Inflammatory macrophage treated with lipopolysaccharide for 1 hour (primary cell): ENCODE measurements at places on chromosomes 2 and 18.

- DNase-seq: no peak
Measured at GRCh38 chr2:96204836-96205624, 3.6 kb downstream of the STARD7 start.

GRCh38 chr18:6431659-6432318 lies 17.1 kb upstream of the L3MBTL4 start:
- DNase-seq: no peak

DNA sequence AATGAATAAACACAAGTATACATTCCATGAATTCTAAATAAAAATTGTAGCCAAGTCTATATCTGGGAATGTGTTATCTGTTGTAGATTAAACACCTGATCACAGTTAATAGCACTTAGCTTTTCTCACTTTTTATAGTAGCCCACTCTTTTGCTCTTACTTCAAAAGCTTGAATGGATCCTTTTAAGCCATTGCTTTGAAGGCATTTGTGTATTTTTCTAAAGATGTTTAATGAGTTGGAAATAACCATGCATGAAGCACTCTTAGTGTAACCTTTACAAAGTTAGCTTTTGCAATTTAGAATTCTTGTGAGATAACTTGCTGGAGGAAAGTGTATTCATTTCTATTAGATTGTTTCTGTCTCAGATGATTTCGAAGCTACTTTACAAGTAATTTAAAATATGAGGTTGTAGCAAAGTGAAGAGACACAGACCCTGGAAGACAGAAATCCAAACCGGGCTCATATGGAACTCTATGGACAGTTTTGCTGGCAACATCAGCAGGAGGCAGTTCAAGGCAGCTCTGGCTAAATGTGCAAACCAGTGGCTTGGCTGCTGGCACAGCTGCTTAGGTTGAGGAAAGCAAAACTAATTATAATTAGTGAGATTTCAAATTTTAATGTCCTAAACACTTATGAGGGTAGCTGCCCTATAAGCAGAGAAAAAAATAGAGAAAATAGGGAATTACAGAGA lies 469.8 kb upstream of the ZEB2 start:
- no peak for DNase-seq

- no peak for DNase-seq
Measured at GRCh38 chr2:70471129-70471528, 82.5 kb downstream of the TGFA start.

GRCh38 chr2:96393989-96394761 lies 58.6 kb downstream of the NCAPH start:
- DNase-seq: no peak

DNA sequence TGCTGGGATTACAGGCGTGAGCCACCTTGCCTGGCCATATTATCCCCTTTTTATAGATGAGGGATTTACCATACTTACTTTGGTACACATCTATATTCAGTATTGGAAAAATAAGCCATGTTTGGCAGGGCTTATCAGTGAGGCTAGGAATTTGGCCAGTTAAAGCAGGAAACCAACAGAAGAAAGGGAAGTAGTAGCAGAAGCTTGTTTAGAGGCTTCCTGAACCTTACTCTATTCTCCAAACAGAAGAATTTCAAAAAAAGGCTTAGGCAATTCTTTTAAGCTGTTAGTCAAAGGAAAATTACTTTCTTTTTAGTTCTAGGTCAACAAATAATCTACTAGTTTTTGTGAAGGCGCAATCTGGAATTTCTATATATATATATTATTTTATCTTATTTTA lies 3.2 kb upstream of the GLS start:
- DNase-seq: peak; percentile 31

DNA sequence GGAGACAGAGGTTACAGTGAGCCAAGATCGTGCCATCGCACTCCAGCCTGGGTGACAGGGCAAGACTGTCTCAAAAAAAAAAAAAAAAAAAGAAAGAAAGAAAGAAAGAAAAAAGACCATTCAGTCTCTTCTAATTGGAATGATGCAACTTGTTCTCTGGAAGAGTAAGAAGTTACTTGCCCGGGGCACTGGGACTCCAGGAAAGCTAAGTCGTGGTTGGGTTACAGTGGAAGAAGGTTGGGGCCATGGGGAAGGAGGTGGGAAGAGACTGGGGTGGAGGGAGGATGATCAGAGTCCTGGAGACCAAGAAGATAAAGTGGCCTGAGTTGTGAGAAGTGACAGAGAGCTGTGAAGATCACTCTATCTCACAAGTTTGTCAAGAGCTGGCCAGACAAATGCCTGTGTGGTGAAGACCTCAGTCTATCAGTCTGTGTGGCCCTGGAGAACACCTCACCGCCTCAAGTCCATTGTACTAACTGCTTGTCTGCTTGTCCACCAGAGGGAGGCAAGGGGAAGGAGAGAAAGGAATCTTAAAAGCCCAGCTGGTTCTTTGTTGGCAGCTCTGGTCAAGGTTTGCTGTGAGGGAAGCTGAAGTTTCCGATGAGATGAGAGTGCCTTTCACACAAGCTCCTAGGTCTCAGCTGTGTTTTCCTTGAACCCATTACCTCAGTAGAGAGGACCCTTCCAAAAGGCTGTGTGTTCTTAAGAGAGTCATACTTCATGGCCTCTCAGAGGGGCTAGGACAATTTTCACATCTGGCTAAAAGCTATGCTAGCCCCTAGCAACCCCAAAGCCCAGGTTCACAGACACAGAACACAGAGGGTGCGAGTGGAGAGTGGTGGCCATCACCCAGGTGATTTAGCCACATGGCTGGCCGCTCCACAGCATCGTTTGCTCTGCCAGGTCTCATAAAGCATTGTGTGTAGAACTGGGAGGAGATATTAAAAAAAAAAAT lies 72.0 kb upstream of the TMEM178A start:
- peak; percentile 40 for DNase-seq

DNA sequence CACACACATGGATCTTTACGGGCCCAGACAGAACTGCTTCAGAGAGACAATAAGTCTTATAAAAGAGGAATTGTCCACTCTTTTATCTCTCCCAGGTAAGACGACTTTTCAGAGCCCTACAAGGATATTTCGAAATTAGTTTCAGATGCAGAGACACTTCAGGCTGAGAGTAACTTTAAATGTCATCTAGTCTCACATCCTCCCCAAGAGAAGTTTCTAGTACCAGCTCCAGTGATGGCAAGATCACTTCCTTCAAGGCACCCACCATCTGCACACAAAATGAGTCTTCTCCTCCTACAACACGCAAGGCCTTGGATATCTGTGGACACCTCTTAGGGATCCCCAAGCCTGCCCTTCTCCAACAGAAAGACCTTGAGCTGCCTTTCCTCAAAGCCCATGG lies 39.0 kb upstream of the KLHL29 start:
- no peak for DNase-seq

- DNase-seq: no peak
Measured at GRCh38 chr2:105894327-105894944, 149.7 kb downstream of the NCK2 start.

DNA sequence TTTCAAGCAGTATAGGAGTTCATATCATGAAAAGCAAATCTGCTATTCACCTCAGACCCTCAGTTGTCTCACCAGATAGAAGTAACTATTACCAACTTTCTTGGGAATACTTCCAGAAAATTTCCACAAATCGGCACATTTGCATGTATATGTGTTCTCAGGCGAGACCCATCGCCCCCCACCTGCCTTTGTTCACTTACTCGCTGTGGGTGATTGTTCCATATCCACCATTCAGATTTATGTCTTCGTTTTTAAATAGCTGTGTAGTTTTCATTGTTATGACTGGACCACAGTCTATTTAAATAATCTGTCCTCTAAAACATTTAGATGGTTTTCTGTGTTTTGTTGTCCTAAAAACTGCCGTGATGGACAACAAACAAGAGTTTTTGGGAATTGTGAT lies 3.3 kb downstream of the TRIM54 start:
- DNase-seq: no peak

GRCh38 chr18:33154049-33154448 lies 286.5 kb downstream of the CCDC178 start:
- DNase-seq: no peak

DNA sequence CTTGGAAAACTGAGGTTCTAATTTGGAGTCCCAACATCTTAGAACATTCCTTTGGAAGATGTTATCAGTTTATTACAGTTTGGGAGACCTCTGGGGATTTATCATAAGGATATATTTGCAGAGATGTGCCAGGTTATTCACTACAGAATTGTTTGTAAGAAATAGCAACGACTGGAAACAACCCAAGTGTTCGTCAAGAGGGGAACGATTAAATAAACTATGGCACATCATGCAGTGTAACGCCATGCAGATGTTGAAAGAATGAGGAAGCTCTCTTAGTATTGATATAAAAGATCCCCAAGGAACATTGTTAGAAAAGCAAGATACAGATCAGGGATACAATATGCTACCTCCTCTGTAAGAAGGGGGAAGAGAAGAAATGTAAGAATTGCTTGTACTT lies 210.6 kb downstream of the TMEM247 start:
- DNase-seq: no peak

DNA sequence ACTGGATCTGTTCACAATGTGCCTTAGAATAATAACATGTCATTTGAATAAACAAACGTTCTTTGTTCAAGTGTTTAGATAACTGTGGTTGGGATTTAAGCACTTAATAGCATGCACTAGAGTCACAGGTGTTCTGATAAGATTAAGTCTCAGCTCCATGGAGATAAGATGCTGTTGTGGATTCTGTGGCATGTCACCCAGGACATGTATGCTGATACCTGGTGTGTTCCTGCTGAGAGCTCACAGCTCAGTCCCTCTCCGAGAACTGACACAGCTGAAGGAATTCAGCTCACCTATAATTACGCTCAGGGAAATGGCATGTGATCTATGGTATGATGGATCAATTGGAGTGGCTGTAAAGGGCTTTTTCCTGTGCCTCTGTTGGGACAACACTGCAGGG lies 75.4 kb upstream of the ST6GAL2 start:
- DNase-seq: no peak

GRCh38 chr2:56801770-56802169 lies 618.0 kb downstream of the CCDC85A start:
- DNase-seq: no peak

- DNase-seq: peak; percentile 76
Measured at GRCh38 chr2:68784188-68784587, 49.6 kb downstream of the ARHGAP25 start.

DNA sequence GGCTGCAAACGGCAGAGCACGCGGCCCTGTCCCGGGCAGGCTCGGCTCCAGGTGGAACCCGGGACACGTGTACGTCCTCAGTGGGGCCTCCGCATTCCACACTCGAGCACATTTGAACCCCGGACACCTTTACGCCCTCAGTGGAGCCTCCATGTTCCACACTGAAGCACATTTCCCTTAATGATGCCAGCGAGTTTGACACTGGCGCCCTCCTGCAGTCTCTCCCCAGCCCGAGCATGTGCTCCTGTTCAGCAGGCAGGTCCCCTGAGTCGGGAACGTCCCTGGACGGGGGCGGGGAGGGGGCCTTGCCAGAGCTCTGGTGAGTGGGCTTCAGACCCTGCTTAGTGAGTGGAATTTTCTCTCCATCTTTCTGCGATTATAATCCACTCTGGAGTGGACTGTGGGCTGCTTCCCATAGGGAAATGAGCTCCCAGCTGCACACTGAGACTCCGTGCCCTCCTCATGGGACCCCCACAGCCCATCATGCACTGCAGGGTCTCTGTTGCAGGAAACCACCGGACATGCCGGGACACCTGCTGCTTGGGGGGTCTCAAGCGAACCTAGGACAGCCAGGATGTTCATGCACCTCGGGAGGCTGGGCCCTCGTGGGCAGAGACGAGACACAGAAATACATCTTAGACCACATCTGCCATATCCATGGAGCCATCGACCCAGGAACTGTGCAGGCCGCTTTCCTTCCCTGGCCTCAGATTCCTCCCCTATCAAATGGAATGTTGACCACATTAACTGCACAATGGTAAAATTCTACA lies 70.3 kb upstream of the SNTG2 start:
- DNase-seq: no peak

GRCh38 chr18:42719221-42719620 lies 396.3 kb downstream of the RIT2 start:
- no peak for DNase-seq

GRCh38 chr2:168348076-168348475 lies 100.7 kb upstream of the STK39 start:
- no peak for DNase-seq

DNA sequence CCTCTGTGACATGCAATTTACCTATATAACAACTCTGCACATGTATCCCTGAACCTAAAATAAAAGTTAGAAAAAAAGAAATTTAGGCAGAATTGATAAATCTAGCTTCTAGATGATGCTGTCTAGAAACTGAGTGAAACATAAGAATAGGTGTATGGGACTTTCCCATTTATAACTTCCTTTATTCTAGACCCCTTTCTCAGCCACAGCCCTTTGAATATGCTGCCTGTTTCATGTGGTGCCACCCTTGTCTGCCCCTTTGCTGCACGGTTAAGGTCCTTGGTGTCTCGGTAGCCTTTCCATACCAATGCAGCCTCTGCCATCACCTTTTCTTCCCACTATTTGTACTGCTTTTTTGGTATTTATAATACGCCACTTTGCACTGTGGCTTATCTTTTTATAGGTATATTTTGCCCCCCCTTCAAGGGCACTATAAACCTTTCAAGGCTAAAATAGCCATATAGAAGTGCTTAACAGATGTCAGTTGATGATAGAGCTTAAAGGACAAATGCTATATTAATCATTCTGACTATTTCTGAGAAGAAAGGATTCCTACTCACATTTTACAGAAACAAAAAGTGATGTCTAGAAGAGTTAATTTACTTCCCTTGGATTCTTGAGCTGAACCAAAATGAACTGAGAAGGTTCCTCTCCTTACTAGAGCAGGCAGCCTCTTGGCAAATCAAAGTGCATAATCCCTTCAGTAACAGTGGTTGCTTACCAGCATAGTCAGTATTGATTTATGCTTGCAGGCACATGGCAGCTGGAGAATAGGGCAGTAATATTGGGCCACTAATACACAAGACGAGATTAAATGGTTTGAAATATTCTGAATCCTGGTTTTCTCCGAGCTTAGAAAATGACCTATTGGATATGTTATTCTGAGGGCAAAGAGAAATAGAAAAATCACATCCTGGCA lies 88.1 kb upstream of the CYP26B1 start:
- no peak for DNase-seq

GRCh38 chr2:163580757-163581156 lies 155.1 kb downstream of the FIGN start:
- no peak for DNase-seq

GRCh38 chr18:9454061-9454703 lies 21.1 kb upstream of the RALBP1 start:
- DNase-seq: no peak

- DNase-seq: no peak
Measured at GRCh38 chr2:64779117-64779690, 125.5 kb upstream of the SERTAD2 start.

DNA sequence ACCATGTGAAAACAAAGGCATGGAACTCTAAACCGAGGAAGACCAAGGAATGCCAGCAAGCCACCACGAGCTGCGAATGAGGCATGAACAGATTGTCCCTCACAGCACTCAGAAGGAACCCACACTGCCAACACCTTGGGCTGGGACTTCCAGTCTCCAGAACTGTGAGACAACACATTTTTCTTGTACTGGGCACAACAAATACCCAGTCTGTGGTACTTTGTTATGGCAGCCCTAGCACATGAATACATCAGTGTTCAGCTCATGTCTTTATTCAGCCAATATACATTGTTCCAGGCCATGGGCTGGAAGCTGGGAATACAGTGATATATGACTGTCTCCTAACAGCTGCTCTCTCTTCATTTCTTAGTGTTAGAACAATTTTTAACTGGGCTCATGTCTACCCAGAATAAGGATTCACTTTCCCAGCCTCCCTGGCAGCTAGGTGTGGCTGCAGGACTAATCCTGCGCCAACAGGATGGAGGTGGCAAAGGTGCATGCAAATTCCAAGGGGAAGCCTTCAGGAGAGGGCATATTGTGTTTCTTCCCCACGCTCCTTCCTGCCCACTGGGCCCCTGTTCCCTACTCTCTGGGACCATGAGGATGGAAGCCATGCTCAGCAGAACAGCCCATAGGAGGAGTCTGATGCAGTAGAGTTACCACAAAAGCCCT lies 59.6 kb downstream of the STPG4 start:
- DNase-seq: no peak
